ENCODE measurements at places on chromosomes 2 and 18.

DNA sequence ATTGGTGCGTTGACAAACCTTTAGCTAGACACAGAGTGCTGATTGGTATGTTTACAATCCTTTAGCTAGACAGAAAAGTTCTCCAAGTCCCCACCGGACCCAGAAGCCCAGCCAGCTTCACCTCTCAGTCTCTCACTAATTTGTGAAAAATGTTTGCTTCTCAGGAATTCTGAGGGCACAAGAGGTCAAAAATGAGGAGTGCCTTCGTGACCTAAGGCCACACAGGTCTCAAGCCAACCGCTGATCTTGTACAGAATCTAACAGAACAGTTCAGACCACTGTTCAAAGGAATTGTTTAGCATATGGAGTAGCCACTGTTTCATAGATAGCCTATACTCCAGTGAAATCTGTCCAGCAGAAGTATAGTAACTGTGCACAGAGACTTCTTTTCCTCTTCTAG lies 29.8 kb upstream of the LRRC30 start:
- no peak for DNase-seq

DNA sequence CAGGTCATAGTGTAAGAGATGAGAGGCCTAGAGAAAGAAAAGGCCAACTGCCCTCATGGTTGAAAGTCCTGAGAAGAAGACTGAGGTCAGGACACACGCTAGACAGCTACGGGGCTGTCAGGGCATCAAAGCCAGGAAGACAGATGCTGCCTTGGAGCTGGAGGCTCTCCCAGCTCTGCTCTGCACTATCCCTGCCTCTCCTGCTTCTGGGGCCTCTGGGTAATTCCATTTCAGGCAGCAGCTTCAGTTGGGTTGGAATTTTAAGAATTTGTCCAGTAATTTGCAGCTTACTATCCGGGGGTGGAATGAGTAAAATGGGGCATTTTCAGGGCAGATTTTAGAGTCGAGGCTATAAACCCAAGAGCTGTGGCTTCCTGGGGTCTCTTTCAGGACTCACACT lies 76.2 kb upstream of the CTAGE1 start:
- no peak for DNase-seq

GRCh38 chr2:227462462-227462951 lies 9.4 kb upstream of the AGFG1 start:
- DNase-seq = no peak

GRCh38 chr18:71209944-71210343 lies 921.1 kb downstream of the SOCS6 start:
- no peak for DNase-seq

- DNase-seq = no peak
These were observed 528.0 kb downstream of the BCL11A start for GRCh38 chr2:60025496-60025895.

- no peak for DNase-seq
These were observed 46.3 kb upstream of the CCBE1 start for GRCh38 chr18:59743566-59743965.

DNA sequence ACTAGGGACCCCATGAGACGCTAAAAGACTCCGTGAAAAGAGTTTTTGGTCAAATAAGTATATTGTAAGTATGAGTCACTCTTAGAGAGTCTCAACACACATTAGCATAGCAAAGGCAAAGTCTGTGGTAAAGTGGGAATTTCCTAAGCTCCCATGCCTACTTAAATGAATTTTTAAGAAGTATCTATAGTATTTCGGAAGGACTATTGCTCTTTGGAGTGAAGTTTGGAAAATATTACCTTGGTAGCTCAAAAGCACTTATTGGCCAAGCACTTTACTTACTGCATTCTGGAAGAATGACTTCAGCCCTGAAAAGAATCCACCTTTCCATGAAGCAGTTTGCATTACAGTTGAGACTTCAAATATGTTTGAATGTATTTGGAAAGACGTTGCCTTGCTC lies 57.1 kb downstream of the CAVIN2 start:
- DNase-seq = no peak

DNA sequence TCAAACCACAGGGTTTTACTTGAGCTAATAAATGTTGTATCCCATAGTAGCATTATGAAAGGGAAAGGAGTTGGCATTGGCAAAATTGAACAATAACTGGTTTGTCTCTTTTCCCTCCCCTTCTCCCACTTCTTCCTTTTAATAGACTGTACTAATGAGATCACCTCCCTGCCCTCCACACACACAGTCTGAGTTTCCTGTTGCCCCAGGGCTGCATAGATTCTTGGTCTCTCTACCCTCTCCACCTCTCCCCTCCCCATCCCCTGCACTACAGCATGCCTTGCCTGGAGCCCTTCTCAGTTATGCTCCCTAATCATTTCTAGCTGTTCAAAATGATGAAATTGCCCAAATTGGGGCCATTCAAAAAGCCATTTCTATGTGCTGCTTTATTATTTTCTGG lies 37.2 kb upstream of the NEMP2 start:
- no peak for DNase-seq

DNA sequence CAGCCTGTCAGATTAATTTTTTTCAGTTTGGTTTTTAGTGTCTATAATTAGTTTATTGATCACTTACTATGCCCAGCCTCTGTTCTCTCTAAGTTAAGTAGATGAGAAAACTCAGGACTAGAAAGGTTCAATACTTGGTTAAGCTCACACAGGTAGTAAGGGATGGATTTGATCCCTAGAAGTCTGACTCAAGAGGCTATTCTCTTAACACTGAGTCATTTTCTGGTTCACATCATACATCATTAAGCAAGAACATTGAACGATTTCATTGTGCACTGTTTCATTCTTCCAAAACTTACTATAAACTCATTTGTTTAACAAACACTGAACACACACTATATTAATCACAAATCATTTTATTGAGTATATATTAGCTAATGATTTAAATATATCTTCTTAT lies 54.1 kb upstream of the SLC38A11 start:
- DNase-seq = no peak

DNA sequence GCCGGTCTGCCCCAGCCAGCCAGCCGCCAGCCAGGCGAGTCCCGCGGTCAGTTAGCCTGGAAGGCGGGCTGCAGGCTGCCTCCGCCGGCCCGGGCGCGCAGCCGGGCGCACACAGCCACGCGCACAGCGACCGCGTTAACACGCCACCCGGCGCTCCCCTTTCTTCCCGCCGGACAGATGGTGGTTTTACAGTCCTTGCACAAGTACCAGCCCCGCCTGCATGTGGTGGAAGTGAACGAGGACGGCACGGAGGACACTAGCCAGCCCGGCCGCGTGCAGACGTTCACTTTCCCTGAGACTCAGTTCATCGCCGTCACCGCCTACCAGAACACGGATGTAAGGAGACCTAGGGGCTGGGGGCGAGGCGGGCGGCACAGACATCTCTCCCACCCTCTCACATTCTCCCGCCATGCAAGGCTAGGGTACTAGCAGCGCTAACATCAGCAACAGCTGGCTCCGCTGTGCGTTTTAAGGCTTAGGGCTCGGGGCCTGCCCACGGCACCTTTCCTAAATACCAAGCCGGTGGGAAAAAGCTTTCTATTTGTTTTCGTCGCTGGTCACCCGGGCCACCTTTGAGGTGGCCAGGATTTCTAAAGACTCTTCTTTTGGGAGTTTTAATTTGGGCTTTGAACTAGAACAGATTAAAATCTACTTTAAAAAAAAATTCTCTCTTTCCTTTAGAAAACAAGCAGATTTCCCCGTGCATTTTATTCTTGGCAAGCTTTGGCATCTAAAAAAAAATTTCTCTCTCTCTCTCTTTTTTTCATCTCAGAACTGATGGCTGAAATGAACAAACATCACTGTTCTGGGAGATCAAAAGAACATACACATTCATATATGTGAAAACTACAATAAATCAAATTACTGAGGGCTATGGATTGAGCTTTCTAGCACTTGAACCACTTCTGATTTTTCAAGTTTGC lies 2.9 kb downstream of the TBR1 start:
- DNase-seq = no peak

DNA sequence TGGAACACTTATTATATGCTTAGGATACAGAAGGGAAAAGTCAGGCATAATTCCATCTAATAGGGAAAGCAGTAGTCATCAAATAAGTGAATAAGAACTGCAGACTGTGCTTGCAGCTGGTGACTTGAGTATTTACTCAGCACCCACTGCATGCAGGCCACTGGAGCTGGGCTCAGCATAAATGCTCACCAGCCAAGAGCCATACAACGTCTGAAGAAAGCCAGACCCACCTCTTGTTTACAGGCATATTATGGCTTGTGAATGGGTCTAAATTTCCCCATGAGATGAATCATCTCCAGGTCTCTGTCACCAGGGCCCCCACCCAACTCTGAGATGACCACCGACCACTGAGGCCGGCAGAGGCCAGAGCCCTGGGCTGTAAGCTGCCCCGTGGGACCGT lies 123.8 kb upstream of the PKDCC start:
- no peak for DNase-seq

DNA sequence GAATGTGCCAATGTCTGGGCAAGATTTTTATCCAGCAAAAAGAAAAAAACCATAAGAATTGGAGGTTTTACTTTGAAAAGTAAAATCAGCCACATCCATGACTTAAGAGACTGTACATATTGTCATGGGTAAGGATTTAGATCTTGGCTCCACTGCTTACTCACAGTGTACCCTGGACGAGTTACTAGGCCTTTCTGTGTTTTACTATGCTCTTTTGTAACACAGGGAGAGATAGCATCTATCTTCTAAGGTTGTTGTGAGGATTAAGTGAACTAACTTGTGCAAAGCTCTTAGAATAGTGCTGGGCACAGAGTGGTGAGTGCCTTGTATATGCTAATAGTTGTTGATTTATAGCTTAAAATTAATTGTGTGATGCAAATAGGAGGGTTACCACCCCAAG lies 255.9 kb downstream of the NEDD4L start:
- DNase-seq = no peak

- no peak for DNase-seq
These were observed 105.5 kb downstream of the BCL11A start for GRCh38 chr2:60447943-60448342.

DNA sequence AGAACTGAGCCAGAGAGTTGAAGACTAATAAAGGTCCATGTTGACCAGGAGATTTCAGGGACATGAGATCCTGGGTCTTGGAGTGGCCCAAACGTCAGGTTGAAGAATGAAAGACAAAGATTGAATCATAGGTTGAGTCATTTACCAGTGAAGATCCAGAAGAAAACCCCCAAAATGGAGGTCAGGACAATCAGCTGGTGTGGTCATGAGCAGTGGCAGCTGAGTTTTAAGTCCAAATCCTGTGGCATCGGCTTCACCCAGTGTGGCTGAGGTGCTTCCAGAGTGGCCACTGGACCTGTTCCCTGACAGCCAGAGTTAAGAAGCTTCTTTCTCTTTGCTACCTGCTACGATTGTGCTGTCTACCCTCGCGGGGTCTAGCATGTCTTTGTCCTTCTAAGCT lies 234.0 kb downstream of the BCL2 start:
- DNase-seq = no peak

- no peak for DNase-seq
These were observed 21.4 kb downstream of the ZNF24 start for GRCh38 chr18:35322486-35323458.

DNA sequence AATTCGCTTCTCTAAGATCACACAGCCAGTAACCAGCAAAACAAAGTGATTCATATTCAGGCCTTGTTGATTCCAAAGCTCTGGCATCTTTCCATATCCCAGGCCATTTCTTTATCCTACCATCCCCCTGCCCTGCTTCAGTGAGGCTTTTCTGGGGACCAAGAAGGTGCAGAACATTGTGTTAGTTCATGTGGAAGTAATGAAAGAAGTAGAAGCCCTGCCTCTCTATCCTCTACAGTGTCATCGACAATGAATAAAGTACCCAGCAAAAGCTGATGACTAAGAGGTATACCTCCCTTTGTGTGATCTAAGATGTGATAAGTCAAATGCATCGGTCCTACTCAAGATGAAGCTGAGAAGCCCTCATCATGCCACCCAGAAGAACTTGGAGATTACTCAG lies 383.2 kb downstream of the BCL11A start:
- no peak for DNase-seq

- DNase-seq = no peak
These were observed 33.6 kb downstream of the SRBD1 start for GRCh38 chr2:45577441-45577840.

GRCh38 chr2:102100371-102101096 lies 42.0 kb upstream of the IL1R1 start:
- DNase-seq = no peak

DNA sequence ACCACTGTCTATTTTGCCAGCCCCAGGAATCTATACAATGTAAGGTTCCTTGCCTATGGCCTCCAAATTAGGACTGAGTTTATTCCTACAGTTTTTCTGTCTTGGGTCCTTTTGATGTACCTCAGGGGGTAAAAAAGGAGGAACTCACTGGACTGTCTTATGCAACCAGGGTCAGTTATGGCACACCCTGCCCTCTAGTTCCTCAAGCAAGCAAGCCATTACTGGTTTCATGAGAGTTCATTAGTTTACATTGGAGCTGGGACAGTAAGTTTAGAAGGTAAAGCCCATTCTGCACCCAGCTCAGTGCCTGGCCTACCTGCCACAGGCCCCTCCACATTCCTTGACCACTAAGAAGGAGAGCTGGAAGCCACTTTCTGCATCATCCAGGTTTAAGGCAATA lies 68.7 kb upstream of the WIPF1 start:
- DNase-seq = no peak

DNA sequence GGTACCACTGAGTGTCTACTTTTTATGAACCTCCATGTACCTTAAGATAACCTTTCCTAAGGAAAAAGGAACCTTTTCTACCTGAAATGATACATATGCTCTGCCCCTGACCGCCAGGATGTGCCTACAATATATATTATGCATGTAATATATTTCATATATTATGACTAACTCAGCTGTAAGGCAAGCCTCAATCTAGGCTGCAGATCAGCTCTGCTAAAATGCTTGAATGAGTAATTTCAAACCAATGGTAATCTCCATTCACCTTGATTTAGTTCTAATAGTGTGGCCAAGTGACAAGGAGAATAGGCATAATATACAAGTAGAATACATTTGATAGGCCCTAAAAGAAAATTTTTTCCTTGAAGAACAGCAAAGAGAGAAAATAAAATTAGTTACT lies 101.8 kb downstream of the DPP4 start:
- DNase-seq = no peak

DNA sequence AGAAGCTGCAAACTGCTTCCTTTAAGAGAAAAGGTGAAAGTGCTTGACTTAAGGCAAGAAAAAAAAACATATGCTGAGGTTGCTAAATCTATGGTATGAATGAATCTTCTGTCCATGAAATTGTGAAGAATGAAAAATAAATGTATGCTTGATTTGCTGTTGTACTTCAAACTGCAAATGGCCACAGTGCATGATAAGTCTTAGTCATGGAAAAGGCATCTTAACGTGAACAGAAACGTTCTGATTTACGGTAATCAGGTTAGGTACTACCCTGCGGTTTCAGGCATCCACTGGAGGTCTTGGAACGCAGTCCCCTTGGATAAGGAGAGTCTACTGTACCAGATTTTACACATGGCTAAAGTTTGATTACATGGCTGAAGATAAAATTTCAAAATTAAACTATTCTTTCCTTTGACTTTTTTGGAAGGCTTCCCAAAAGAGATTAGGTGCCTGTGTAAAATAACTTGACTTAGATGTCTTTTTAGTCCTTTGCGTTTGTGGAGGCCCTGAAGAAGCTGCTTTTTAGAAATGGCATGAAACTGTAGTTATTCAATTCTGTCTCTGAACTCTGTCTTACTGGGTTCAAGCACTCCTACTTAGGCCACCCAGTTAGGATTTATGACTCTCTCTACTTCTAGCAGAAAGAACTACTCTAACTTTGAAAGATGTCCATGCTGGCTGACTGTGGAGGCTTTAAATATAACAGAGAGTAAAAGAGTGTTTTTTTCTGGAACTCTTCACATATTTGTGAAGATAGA lies 35.9 kb upstream of the SCN9A start:
- no peak for DNase-seq

- DNase-seq = no peak
These were observed 29.6 kb downstream of the DOK1 start for GRCh38 chr2:74584088-74584645.

- no peak for DNase-seq
These were observed 786.2 kb upstream of the FANCL start for GRCh38 chr2:59027320-59027719.

Measured in NCI-H446 (cell line).